ENCODE measurements at places on chromosomes 1 and 21.

- DNase-seq = no peak
These were observed 8.2 kb downstream of the GTF2B start for GRCh38 chr1:88883156-88883555.

DNA sequence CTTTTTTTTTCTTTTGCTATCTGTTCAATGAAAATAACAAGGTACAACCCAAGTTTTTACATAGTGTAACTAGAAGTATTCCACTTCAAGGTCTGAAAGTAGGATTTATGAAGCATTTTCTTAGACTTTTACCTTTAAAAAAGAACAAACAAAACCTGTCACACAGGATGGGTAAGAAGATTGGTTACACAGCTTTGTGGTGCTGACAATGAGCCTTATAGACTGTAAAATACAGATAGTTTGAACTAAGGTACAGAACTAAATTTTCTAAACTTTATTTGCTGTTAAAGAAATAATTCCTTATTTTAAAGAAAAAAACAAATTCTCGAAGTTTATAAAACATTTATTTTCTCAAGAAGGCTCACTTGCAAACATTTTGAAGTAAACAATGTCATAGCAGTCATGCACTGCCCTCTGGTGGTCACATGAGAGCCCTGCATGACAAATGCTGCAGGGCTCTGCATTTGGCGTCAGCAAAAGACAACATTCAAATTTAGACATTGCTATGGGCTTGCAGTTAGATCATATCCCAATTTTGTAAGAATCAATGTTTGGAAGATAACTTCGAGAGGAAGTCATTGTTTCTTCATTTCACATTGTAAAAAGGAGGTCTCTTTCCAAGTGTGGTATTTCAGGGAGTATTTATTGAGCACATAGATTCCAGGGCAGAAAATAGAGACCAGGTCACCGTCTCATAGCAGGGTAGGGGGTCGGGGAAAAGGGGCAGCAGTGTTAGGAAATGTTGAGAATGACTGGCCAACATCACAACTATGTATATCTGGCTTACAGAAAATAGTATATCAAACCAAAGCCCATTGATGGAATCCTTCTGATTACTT, 115.3 kb upstream of the FMN2 start:
- peak; percentile 21 for DNase-seq

GRCh38 chr1:8818325-8818775, 910 bp upstream of the RERE start:
- peak; percentile 84 for DNase-seq

- DNase-seq = no peak
These were observed 71.3 kb upstream of the NGF start for GRCh38 chr1:115409094-115410015.

GRCh38 chr1:203364094-203364801, 13.3 kb upstream of the FMOD start:
- DNase-seq = no peak

DNA sequence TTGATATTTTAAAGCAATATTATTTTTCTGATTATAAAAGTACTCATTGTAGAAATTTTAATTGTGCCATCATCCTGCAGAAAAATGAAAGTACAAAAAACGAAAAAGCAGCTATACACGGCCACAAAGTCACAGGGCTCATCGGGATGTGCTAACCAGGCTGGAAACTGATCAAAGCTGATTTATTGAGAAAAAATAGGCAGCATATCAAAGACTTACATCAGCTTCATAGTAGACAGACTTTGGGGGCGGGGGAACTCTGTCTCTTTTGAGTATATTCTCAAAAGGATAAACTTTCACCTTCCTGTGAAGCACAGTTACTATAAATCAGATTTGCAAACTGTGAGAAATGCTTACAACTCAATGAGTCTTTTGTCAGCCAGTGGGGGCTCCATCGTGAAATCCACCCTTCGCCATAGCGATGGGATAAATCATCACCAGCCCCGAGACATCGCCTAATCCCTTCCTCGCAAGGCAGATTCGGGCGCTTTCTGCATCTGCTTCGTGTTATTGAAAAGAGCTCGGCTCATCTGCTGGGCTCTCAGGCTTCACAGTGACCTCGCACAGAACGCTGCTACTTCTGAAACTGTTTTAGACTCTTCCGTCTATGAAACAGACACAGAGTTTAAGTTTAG, 69.2 kb upstream of the ERG start:
- no peak for DNase-seq

- DNase-seq = peak; percentile 76
These were observed 89.9 kb upstream of the SSX2IP start for GRCh38 chr1:84780000-84780716.
